ENCODE measurements at places on chromosomes 11 and 22.

GRCh38 chr11:118646393-118646792 lies 33.1 kb downstream of the TREH start:
- DNase-seq: no peak

- DNase-seq: no peak
Measured at GRCh38 chr22:39658367-39658766, 87.8 kb downstream of the CACNA1I start.

GRCh38 chr11:47511917-47512316 lies 41.0 kb downstream of the CELF1 start:
- DNase-seq: no peak

GRCh38 chr11:118045191-118045590 lies 31.7 kb upstream of the TMPRSS4 start:
- no peak for DNase-seq

GRCh38 chr22:25370322-25370721 lies 150.9 kb downstream of the CRYBB2 start:
- DNase-seq: no peak

GRCh38 chr11:112394304-112394703 lies 133.6 kb upstream of the PLET1 start:
- DNase-seq: no peak

- no peak for DNase-seq
Measured at GRCh38 chr22:42794551-42795510, 62.2 kb downstream of the ARFGAP3 start.

DNA sequence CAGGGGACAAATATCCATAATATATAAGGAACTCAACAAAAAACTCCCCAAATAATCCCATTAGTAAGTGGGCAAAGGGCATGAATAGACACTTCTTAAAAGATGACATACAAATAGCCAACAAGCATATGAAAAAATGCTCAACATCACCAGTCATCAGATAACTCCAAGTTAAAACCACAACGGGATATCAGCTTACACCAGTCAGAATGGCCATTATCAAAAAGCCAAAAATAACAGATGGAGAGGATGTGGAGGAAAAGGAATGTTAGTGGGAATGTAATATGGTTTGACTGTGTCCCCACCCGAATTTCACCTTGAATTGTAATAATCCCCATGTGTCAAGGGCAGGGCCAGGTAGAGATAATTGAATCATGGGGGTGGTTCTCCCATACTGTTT lies 350.1 kb downstream of the GUCY1A2 start:
- no peak for DNase-seq

DNA sequence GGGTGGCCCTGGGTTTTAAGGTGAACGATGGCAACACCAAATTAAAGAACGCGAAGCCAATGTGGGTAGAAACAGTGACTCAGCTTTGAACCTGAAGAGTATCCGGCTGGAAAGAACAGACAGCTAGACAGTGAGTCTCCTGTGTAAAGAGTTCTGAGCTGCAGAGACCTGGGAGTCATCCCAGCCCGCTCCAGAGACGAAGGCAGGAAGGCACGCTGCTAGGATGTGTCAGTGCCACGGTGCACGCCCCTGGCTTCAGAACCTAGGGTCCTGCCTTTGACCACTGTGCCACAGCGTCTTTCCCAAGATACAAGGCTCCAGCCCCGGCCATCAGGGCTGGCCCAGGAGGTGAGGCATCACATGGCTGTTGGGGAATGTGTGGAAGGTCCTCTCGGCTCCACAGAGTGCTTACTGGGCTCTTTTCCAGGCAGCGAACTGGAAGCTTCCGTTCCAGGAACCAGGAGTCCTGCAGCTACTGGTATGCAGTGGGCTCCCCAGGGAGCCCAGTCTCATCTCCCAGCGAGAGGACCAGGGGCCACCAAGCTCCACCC lies 29.9 kb downstream of the LRFN4 start:
- no peak for DNase-seq

Data from GM13976 (cell line).